ENCODE measurements at places on chromosomes 6 and 20.

DNA sequence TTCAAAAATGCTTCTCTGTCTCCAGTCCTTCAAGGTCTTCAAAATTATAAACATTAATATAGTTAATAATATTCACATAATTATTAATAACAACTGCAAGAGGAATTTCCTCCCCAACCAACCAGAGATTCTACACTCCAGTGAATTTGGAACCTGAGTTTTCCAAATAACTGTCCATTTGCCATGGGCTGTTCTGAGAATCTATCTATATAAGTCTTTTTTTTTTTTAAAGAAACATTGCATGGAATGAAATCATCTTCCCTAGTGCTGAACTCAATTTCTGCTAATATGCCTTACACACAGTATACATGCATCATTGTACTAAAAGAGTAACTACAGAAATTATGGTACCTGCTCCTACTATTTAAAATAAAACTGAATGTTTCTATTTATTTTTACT lies 113.9 kb downstream of the SLC22A3 start:
- DNase-seq: no peak

GRCh38 chr6:49384904-49385303 lies 78.1 kb downstream of the MMUT start:
- DNase-seq: no peak

GRCh38 chr20:38961530-38962043 lies 557 bp upstream of the DHX35 start:
- DNase-seq: no peak

- DNase-seq: no peak
Observed at GRCh38 chr20:43563429-43563828, 4.6 kb downstream of the SGK2 start.

DNA sequence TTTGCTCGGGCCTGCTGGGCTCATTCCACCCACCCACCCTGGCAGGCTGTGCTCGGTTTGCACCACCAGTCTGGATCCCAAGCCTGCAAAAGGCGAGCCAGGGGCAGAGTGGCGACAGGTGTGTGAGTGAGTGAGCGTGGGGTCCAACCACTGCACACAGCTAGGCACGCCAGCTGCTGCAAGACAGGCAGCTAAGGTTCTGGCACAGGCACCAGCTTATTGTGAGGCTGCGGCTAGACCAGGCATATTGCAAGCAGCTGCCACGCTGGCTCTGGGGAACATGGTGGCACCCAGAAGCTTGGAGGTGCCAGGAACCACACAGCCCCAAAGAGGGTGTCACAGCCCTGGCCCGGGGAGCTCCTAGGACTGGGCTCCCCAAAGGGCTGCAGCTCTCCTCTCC lies 205.1 kb downstream of the ANKRD60 start:
- DNase-seq: no peak

DNA sequence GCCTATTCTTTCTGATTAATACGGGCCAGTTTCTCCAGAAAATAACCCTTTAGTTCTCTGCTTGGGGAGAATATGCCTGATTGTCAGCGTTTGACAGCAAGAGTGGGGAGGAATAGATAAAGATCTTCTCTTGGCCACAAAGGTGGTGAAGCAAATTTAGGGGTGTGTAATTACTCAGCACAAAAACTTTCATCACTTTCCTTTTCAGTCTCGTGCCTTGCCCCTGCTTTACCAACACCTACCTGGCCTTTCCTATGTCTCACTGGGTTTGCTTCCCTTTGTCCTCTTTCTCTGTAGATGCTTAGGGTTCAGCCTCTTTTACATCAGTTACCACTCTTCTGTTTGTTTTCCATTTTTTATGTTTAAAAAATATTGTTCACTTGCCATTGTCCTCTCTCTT lies 99.2 kb downstream of the MCHR2 start:
- no peak for DNase-seq

DNA sequence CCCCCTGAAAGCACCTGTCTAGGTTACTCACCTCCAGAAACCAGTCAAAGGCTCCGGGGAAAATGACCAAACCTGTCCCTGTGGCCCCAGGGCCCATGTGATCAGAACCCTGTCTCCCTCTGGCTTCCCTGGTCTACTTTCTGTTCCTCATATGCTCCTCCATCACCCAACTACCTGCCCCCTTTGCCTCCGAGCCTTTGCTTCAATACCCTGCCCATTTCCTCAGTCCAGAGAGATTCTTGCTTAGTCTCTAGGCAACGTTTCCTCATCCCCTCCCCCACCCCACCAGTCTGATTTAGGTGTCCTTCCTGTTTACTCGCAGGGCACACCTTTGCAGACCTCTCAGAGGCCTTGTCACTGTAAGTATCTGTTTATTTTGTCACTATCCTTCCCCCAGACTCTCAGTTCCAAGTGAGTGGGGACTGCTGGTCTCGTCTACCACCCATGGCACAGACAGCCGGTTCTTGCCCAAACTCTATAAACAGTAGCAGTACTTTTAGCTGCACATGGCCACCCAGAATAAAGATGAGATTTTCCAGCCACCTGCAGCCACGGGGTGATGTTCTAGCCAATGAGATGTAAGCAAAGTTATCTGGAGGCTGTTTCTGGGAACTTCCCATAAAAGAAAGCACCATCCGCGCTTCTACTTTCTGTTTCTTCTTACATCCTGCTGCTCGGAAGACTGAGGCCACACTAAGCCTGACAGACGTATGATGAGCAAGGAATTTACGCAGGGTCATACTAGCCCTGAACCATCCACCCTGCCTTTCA lies 13.3 kb downstream of the ELOVL5 start:
- no peak for DNase-seq

DNA sequence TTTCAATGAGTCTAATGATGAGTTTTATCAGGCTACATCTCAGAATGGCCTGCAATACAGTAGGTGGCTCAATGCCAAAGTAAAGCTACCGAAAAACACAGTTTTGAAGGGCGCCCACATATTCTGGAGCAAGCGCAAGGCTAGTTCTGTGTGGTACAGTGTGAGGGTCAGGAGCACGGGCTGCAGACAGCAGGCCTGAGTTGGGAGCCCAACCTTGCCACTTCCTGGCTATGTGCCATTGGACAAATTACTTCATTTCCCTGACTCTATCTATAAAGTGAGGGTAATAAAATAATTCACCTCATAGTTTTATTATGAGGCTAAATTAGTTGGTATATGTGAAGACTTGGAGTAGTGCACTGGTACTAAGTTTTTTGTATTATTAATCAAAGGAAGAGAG lies 150.7 kb downstream of the OPN5 start:
- DNase-seq: no peak

All from brain (organoid and tissue), 16 donors.